ENCODE measurements at places on chromosomes 1 and 21.

DNA sequence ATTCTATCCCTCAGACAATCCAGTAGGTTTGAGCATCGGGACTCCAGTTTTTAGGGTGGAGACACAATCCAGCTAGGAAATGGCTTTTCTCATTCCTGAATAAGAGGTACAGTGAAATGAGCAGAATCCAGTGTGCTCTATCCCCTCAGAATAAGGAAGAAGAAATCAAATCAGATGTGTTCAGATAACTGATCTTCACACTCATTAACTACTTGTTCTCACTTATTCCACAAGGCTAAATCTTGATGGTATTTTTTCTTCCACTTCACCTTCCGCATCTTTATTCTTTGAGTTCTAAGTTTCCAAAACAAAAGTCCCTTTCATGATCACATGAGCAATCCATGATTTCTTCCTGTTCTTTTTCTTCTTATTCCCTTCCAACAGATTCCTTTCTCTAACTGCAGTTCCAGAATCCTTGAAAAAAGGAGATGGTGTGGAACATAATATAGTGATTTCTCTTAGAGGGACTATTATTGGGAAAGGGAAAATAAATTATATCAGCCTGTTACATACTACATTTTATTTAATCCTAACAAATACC, 1.7 kb downstream of the SYT11 start:
- no peak for DNase-seq

GRCh38 chr1:6888268-6888667, 103.0 kb downstream of the CAMTA1 start:
- no peak for DNase-seq

DNA sequence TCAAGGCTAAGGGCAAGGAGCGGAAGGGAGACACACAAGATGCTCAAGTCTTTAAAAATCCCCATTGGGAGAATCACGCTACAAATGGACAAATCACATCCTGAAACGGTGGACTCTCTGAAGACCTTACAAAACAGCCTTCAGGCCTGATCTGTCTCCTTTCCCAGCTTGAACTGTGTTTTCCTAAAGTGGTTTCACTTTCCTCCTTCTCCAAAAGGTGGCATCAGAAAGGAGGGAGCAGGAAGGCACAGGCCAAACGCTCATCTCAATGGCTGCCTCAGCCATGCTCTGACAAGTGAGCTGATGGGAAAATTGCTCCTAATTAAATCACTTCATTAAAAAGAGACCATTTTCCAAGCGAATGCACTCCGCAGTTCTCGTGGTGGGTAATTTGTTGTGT, 47.7 kb downstream of the UTP25 start:
- no peak for DNase-seq

- no peak for DNase-seq
These were observed 11.6 kb downstream of the MED18 start for GRCh38 chr1:28340221-28340974.
